ENCODE measurements at places on chromosomes 7 and 10.
A peak's percentile ranks its signal among the peaks of the same experiment; 100 is the strongest.

DNA sequence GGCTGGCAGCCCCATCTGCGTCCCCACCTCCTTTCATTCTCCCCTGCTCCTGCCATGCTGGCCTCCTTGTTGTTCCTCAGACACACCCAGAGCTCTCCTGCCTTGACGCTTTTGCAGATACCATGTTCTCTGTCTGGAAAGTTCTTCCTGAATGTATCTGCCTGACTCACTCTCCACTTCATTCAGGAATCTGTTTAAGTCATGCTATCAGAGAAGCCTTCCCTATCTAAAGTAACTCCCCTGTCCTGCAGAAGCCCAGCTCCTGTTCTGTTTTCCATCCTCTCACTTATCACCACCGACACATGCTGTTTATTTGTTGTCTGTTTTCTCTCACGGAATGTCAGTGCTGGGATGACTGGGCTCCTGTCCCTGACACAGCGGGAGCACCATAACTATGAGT lies 82.0 kb downstream of the AFAP1L2 start:
- no peak for DNase-seq

GRCh38 chr7:150860291-150860977 lies 8.1 kb downstream of the AOC1 start:
- peak; percentile 11 for DNase-seq

DNA sequence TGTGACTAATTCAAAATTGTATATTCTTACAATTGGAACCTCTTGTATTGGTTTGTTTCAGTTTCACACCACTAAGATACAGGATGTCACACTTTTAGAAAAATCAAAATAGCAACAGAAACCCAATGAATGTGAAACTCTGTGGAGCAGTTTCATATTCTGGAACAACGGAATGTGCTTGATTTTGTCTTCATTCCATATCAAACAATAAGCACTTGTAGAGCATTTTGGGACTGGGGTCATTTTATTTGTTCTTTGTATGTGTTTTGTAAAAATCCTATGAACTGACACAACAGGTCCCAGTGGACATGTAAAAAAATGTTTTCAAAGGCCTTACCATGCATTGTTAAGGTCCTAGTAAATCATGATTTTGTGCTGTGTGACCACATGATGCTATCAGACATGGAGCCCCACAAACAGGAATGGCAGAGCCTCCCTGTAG lies 123.1 kb downstream of the DKK1 start:
- no peak for DNase-seq

DNA sequence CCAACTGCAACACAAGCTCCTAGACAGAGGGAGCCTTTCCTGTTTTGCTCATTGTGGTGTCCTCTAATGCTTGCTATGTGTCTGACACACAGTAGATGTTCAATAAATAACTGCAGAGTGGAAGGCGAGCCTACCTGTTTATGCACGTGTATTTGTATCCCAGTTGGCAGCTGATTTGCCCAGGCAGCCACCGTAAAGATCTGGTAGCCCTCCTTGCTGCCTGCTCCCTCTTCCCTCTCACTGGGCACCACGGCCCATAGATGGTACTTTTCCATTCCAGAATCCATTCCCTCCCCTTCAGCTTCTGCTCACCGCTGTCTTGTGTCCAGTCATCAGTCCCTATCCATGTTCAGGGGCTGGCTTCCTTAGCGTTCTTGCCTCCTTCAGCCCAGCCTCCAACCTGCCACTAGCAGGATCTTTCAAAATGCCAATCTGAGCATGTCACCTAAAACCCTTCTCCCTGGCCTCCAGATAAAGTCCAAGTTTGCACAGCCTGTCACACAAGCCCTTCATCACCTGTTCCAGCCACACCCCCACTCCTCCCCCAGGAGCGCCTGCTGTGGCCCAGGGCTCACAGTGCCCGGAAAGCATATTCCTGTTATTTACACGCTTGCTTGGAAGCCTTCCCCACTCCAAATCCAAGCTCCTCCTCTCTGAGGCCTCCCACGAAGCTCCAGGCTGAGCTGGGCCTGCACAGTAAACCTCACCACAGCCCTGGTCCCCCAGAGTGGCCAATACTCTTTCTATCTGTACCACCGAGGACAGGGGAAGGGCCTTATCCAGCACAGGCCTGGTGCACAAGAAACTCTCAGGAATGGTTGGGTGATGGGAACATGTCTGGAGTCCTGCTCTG lies 21.0 kb downstream of the ZCCHC24 start:
- no peak for DNase-seq
